Hippocampal formation (tissue), 2 donors: ENCODE measurements at places on chromosomes 2 and 18.

- DNase-seq, result no peak
These were observed 100.5 kb upstream of the MGAT5 start for GRCh38 chr2:134153294-134153880.

DNA sequence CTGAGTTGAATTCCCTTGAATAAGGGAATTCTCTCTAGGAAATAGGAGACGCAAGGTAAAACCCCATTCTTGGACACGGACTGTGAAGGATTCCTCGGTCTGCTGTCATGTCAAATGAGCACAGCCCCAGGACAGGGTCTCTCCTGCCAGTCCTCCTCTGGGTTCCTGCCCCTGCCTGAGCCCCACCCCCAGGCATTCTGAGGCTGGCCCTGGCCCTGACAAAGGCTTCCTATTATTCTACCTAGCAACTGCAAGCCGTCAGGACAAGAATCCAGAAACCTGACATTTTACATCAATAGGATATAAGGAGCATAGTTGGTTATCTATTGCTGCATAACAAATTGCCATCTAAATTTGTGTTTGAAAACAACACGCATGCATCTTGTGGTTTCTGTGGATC lies 253.3 kb upstream of the AGAP1 start:
- DNase-seq, result no peak

DNA sequence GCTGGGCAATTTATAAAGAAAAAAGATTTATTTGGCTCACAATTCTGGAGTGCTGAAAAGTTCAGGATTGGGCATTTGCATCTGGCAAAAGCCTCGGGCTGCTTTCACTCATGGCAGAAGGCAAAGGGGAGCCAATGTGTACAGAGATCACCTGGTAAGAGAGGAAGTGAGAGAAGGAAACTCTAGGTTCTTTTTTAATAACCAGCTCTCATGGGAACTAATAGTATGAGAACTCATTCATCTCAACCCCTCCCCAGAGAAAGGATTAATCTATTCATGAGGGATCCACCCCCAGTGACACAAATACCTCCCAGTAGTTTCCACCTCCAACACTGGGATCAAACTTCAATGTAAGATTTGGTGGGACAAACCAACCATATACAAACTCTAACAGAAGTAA lies 129.0 kb downstream of the EVA1A start:
- no peak for DNase-seq

GRCh38 chr2:205915130-205915524 lies 170.8 kb downstream of the INO80D start:
- no peak for DNase-seq
